NCI-H2029 (cell line): ENCODE measurements at places on chromosomes 4 and X.
A peak's percentile ranks its signal among the peaks of the same experiment; 100 is the strongest.

DNA sequence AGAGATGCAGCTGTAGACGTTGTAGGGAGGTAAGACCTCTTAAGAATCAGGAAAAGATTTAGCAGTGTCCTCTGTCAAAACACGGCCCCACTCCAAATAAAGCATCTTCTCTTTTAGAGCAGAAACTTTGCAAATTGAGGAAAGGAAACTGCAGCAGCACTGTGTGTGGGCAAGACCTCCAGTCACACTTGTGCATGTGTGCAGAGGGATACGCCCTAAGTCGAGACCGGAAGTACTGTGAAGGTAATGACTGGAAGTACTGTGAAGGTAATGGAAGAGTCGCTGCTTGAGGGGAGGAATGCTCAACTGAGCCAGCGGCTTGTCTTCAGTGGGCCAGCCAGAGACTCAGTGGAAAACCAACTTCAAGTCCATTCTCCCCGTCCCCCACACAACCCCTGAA, 46.5 kb downstream of the EGF start:
- no peak for DNase-seq

DNA sequence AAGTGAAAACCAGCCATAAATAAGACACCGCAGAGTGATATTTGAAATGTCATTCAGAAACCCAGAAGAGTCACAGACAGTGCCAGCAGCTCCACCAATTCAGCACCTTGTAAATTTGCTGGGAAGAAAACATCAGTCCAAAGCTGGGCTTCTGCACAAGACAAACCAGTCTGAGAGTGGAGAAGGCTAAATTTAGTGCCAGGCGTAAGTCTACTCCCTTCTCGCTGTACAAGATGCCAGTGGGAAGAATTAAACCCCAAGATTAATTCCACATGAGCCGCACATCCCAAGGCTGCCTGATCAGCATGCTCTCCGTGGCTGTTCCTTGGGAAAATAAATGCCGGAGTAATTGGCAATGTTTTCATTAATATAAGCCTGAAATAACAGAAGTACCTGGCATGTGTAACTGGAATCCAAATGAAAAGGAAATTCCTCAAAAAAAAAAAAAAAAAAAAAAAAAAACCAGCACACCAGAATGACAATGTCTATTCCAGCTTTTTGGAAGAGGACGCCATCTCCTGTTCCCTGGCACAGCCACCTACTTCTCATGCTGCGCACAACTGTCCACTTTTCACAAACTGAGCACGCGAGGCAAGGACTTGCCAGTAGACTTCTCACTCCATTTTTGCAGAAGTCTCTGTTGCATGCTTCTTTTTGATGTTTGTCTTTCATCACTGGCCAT, 95.5 kb downstream of the NSUN7 start:
- no peak for DNase-seq

DNA sequence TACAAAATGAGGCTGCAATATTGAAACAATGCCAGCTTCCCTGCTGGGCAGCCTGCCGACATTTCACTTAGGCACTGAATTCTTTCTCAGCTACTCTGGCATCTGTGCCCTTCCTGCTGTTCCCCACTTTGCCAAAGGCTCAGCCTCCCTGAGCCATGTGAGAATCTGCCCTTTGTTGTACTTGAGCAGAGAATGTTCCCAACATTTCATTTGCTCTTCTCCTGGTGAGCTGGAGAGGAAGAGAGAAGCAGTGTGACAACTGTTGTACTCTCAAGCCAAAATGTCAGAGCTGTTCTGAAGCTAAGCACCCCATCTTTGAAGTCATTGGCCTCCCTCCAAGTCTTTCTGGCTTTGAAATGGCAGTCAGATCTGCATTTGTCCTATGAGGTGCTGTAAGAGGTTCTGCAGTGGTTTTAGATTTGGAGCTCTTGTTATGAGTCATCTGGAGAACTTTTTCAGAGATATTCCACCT, 32.5 kb downstream of the LANCL3 start:
- DNase-seq, result no peak

GRCh38 chr4:184882276-184882675, 56.5 kb upstream of the ACSL1 start:
- no peak for DNase-seq

DNA sequence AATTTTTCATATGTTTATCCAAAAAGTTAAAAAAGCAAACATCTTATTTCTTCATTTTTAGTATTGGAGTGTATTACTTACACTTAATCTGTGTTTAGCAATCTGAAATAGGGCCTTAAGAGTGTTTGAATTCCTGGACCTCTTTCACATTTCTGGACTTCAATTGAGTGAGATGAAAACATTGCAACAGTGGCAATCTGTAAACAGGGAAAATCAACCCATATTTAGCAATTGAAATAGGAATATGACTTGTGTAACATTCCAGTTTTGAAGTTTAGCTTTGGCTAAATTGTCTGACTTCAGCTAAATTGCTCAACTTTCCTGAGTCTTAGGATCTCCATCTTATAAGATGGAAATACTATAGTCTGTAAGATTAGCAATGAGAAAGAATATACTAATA, 34.6 kb upstream of the FHL1 start:
- no peak for DNase-seq

GRCh38 chr4:33998291-33998690, 2246.0 kb downstream of the ARAP2 start:
- DNase-seq, result no peak

DNA sequence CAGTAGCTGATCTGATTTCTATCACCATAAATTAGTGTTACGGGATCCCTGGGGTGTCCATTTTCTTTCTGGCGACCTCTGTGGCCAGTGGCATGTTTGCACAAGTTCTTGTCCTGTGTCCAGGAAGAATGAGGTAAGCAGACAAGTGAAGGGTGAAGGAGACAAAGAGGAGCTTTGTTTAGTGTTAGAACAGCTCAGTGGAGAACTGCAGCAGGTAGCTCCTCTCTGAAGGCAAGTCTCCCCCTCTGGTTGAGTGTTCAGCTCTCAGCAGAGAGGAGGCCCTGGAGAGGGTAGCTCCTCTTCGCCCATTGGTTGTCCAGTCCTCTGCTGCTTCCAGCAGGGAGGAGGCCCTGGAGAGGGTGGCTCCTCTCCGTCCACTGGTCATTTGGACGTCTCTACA, 47.2 kb downstream of the DMP1 start:
- DNase-seq, result no peak

- DNase-seq, result no peak
Measured at GRCh38 chr4:173524218-173525117, 5.6 kb downstream of the HAND2 start.

- peak; percentile 13 for DNase-seq
Measured at GRCh38 chrX:49915361-49916222, 6.8 kb upstream of the CLCN5 start.

- peak; percentile 18 for DNase-seq
Measured at GRCh38 chr4:82561786-82562563, at the start of gene TMEM150C. Gene TMEM150C, minus strand, starts transcription at chr4:82561988. Its CDS starts 57,331 bp downstream, at chr4:82504657.

GRCh38 chrX:41025926-41026701, 59.1 kb upstream of the USP9X start:
- no peak for DNase-seq

- DNase-seq, result no peak
Measured at GRCh38 chrX:71103110-71103983, 3.2 kb downstream of the CXorf65 start.

DNA sequence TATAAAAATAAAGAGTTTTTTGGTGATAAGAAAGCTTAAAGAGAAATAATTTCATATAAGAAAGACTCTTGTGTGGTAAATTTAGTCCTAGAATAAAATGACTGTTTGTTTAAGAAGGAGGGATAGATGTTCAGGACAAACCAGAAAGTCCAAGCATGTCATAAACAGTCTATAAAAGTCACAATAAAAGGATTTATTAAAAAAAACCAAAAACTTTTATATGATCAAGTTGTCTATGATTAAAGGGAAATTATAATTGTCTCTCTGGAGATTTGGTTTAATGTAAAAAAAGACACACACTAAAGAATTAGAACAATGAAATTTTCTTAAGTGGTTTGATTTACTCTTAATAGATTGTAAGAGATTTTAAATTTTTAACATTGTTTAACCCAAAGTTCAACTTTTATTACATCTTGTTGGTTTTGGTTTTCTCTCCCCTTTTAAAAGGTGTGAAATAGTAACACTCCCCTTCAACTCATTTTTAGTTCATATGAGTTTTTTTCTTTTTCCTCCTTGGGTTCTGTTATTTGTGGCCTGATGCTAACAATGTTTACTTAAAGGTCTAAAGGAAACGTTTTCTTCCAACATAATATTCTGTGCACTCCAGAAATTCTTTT, 89.7 kb downstream of the PDHA2 start:
- DNase-seq, result no peak

GRCh38 chr4:14308229-14308651, 680.7 kb upstream of the BOD1L1 start:
- no peak for DNase-seq

DNA sequence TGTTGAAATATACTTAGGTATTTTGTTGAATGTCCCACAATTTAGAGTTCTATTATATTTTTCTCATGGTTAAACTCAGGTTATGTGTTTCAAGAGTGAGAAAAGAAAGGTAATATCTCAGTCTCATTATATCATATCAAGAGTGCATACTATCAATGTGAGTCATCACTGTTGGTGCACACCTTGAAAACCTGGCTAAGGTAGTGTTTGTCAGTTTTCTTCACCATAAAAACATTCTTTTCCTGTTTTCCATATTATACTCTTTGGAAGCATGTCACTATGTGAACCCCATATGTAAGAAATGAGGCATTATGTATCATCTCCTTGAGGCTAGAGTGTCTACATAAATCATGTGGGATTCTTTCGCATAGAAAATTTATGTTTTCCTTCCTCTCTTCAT, 307.6 kb upstream of the CTSO start:
- DNase-seq, result no peak

DNA sequence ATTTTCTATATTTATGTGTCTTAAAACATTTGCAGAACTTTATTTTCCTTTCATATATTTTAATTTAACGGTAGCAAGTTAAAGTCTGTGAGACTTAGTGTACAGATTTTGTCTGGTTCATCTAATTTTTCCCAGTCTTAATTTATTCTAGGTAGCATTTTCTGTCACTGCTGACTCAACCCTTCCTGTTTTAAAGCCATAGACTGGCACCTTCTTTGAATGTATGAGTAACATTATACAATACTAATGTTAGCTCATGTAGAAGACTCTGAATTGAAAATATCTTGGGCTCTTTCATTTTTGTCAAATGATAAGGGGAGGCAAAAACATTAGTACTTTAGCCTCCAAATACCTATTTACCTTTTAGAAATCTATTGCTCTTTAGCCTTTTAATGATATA, 43.6 kb downstream of the BLTP1 start:
- no peak for DNase-seq

- DNase-seq, result peak; percentile 35
Measured at GRCh38 chr4:81470456-81471297, 1.0 kb downstream of the RASGEF1B start.

DNA sequence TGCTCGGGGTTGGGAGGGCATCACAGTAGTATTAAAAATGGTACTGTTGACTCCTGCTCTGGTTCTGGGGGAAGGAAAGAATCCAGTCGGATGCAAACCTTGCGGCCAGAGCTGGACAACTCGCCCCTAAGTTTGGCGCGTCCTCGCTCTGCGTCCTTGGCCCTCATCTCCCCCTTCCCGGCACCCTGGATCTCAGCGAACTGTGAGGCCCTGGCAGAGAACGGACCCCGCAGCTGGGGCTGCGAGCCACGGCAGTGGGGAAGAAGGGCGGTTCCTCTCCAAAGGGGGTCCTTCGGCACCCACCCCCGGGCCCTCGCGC, 14.0 kb downstream of the ARHGEF6 start:
- no peak for DNase-seq

GRCh38 chr4:53654300-53654758, 63.0 kb upstream of the LNX1 start:
- DNase-seq, result peak; percentile 24

DNA sequence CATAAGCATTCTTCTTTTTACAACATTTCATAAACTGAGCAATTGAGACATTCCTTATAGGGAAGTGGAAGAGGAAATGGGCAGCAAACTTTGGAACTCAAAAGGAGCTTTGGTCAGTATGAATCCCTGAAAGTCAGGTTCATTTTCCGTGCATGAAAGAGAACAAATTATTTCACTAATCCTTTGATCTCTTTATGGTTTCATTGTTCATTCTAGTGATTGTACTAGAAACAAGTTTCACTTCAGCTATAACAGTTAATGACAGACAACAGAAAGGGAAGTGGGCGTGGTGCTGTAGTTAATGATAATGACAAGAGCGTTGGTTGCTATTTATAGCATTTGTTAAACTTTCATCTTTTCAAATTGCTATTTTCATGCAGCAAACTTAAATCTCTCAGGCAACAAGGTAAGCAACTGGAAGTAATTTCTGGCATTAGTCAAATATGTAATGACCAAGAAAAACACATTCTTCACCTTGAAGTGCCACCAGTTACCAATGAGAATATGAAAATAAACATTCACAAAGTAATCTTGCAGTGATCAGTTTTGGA, 98.4 kb downstream of the AREG start:
- no peak for DNase-seq

GRCh38 chr4:140637836-140638235, 69.1 kb upstream of the UCP1 start:
- DNase-seq, result peak; percentile 1

DNA sequence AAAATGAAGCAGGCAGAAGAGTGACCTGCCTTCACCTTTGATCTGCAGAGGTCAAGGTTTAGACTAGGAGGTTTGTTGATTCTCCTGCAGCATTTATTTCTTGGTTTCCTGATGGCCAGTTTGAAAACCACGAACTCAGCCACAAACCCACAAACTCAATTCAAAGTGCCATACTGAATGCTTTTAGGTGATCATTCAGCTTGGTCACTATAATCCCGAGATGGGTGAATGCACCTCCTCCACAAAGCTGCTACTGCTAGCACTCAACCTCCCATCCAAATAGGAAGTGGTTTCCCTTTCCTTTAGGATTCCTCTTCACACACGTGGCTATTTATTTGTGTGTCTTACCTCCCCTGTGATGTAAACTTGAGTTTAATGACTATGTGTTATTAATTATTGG, 225.2 kb downstream of the MID1 start:
- DNase-seq, result no peak

- DNase-seq, result no peak
Measured at GRCh38 chrX:141945426-141945825, 41.7 kb downstream of the MAGEC1 start.

GRCh38 chr4:159776961-159777360, 674.1 kb downstream of the RAPGEF2 start:
- DNase-seq, result no peak

- DNase-seq, result no peak
Measured at GRCh38 chrX:154516656-154517100, 646 bp upstream of the FAM3A start.

DNA sequence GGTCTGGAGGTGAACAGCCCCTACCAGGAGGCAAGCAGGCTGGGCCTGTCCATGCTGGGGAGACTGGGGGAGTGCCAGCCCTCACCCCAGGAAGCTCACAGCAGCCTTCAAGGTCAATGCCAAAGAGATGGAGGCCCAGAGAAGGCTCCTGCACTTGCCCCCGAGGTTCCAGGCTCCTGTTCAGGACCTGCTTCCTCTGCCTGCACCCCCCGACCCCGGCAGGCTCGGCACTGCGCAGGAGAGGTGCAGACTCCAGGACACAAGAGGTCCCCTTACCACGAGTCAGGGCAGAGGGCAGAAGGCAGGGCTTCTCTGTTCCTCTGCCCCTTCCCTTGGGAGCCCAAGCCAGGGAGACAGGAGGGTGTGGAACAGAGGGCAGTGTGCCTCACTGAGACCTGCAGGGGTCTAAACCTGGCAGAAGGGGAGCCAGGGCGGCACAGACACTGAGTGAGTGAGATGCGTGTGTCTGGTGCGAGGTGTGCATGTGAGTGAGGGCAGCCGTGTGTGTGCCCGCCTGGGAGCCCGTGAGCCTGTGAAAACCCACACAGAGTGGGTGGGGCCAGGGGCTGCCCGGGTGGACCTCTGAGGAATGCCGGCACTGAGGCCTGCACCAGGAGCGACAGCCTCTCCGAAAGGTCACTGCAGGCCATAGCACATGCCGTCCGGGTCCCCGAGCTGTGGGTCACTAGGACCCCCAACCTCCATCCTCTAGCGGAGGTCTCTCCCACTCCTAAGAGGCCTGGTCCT, 30.7 kb upstream of the FGFR3 start:
- DNase-seq, result no peak
